ENCODE measurements at places on chromosomes 13 and 19. TPM values are rescaled to one million over a fixed set of nuclear protein-coding genes. Genes with fewer than 3 reads are reported as not detected.

PEG3 gene
- total RNA-seq, result 2.1 TPM

PRSS57 gene
- total RNA-seq, result not detected

KPTN gene
- total RNA-seq, result 9.4 TPM

COQ8B gene
- 64.1 TPM for total RNA-seq

IZUMO2 gene
- total RNA-seq, result not detected

PDX1 gene
- total RNA-seq, result not detected

MAP1S gene
- 12.6 TPM for total RNA-seq

TPM4 gene
- 307 TPM for total RNA-seq

KBTBD6 gene
- total RNA-seq, result 5.1 TPM

SYT5 gene
- 0.22 TPM for total RNA-seq

ZNF91 gene
- 40.4 TPM for total RNA-seq

LPAR2 gene
- 10.5 TPM for total RNA-seq

ZNF665 gene
- 1.2 TPM for total RNA-seq

PLIN5 gene
- total RNA-seq, result 12.9 TPM

ZNF442 gene
- total RNA-seq, result 0.45 TPM

GCDH gene
- 44.1 TPM for total RNA-seq

C2CD4C gene
- total RNA-seq, result 0.35 TPM

LRFN3 gene
- 7.6 TPM for total RNA-seq

SBK3 gene
- not detected for total RNA-seq

JSRP1 gene
- total RNA-seq, result not detected

TTC9B gene
- not detected for total RNA-seq

CEACAM21 gene
- not detected for total RNA-seq

TEX26 gene
- not detected for total RNA-seq

MRI1 gene
- 32.0 TPM for total RNA-seq

RUVBL2 gene
- total RNA-seq, result 102 TPM

CNN1 gene
- 20.4 TPM for total RNA-seq

SWSAP1 gene
- 1.4 TPM for total RNA-seq

KLK6 gene
- total RNA-seq, result 160 TPM

ZNF429 gene
- 13.7 TPM for total RNA-seq

ANGPTL8 gene
- total RNA-seq, result not detected

IFNL3 gene
- not detected for total RNA-seq

CYP2A6 gene
- not detected for total RNA-seq

FLT1 gene
- 9.7 TPM for total RNA-seq

SIGLEC11 gene
- total RNA-seq, result not detected

ONECUT3 gene
- not detected for total RNA-seq

ERVV-1 gene
- total RNA-seq, result not detected

FAM216B gene
- not detected for total RNA-seq

ZNF649 gene
- 8.1 TPM for total RNA-seq

ZNF506 gene
- total RNA-seq, result 21.4 TPM

ZNF888 gene
- total RNA-seq, result 5.5 TPM

ZNF486 gene
- total RNA-seq, result 3.8 TPM

DHDH gene
- not detected for total RNA-seq

All from esophagus squamous epithelium (tissue), 5 donors.